Vagina (tissue), 2 donors: ENCODE measurements at places on chromosomes 5 and 9.

- H3K36me3 ChIP-seq: no peaks in the 10 kb centered on the region
- no peak overlapping the region for H3K27ac ChIP-seq
- H3K27me3 ChIP-seq: no peaks in the 10 kb centered on the region
- H3K4me1 ChIP-seq: peaks cover 7% of the 10 kb centered on the region
Measured at GRCh38 chr5:150694612-150695011, 6.2 kb downstream of the RBM22 start.

GRCh38 chr5:181187500-181188213 is 17.3 kb downstream of the TRIM7 start:
- H3K36me3 ChIP-seq: no peaks in the 10 kb centered on the region
- peak overlapping the region; percentile 93 for H3K27ac ChIP-seq
- H3K4me3 ChIP-seq: peak overlapping the region; percentile 86
- DNase-seq: no peak
- peaks cover 35% of the 10 kb centered on the region for H3K4me1 ChIP-seq

GRCh38 chr5:176663566-176663965 is 16.3 kb downstream of the TSPAN17 start:
- no peaks in the 10 kb centered on the region for H3K27me3 ChIP-seq
- no peak overlapping the region for H3K4me3 ChIP-seq
- H3K4me1 ChIP-seq: peaks cover 11% of the 10 kb centered on the region
- DNase-seq: no peak
- H3K27ac ChIP-seq: no peak overlapping the region

GRCh38 chr9:121562301-121562700 is 62.7 kb upstream of the GGTA1 start:
- no peak overlapping the region for H3K4me3 ChIP-seq
- H3K27ac ChIP-seq: no peak overlapping the region
- H3K4me1 ChIP-seq: peaks cover 26% of the 10 kb centered on the region
- no peaks in the 10 kb centered on the region for H3K36me3 ChIP-seq

DNA sequence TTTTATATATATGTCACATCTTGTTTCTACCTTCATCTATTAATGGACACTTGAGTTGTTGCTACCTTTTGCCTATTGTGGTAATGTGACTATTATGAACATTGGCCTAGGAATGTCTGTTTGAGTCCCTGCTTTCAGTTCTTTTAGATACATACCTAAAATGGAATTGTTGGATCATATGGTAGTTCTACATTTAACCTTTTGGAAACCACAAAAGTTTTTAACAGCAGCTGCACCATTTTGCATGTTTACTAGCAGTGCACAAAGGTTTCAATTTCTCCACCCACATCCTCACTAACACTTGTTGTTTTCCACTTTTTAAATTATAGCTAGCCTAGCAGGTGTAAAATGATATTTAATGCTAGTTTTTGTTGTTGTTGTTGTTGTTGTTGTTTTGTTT is 88.4 kb downstream of the GALNT10 start:
- H3K4me3 ChIP-seq: no peak overlapping the region
- no peak for DNase-seq
- H3K27me3 ChIP-seq: no peaks in the 10 kb centered on the region
- peaks cover 42% of the 10 kb centered on the region for H3K4me1 ChIP-seq
- H3K27ac ChIP-seq: no peak overlapping the region

DNA sequence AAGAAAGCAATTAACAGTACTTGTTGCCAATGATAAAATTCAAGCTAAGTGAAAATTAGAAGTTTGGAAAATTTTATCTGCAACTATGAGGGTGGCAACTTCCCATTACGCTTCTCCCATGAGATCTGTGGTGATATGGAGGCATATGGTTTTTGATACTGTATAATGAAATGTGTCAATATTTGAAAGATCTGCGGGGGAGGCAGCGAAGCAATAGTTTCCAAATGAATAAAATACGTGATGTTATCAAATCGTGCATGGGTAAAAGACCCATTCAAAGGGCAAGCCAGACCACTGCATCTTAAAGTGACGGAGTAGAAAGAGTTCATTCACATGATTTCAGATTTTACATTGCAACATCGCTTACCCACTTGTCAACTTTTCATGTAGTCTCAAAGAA is 20.9 kb upstream of the BOD1 start:
- no peaks in the 10 kb centered on the region for H3K36me3 ChIP-seq
- no peak overlapping the region for H3K27ac ChIP-seq
- H3K4me3 ChIP-seq: no peak overlapping the region
- H3K4me1 ChIP-seq: no peaks in the 10 kb centered on the region

- H3K27ac ChIP-seq: peak overlapping the region; percentile 93
- H3K36me3 ChIP-seq: peaks cover 19% of the 10 kb centered on the region
- H3K4me1 ChIP-seq: peaks cover 39% of the 10 kb centered on the region
- DNase-seq: no peak
Measured at GRCh38 chr5:73564675-73565074, 764 bp downstream of the ANKRA2 start.
